ENCODE measurements at places on chromosomes 2 and 18.
A peak's percentile ranks its signal among the peaks of the same experiment; 100 is the strongest.

DNA sequence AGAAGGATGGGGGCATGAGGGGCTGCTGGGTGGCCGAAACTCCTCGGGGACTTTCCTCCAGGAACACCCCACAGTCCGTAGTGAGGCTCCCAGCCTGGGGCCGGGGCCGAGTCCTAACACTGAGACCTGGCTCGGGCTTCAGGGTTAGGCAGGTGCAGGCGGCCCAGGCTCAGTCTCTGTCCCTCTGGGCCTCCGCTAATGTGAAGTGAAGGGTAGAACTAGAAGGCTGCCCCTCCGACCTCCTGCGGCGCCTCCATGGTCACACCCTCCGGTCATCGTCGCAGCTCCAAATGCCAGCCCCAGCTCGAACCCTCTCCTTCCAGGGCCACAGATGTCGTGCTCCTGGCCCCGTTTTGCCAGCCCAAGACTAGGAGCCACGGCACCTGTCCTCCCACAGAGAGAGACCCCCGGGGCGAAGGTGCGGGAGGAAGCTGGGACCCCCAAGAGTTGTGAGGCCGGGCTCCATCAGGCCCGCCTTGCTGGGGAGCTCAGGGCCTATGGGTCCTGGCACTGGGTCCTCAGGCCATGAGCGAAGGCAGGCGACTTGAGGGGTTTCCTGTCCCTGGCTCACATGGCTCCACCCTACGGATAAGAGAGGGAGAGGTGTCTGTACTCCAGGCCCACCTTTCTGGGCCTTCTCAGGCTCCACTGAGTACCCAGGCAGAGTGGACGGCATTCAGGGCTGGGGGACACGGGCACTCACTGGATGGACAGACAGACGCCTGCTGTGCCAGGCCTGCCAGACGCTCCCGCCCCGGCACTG lies 797 bp downstream of the ANO7 start:
- no peak for DNase-seq

DNA sequence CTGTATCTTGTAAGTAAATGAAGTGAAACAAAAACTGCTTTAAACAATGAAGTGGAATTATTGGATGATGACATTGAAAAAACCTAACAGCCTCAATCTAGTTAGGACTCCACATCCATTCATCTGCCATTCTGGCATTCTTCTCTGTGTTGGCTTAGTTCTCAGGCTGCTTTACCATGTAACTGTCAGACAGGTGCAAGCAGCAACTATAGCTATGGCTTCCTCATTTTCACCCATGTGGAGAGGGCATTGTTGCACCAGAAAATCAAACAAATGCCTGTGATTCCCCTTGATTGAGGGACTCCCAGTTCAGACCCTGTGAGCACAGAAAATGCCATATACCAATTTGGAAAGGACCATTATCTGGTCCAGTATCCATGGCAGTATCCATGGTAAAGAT lies 129.5 kb upstream of the NYAP2 start:
- no peak for DNase-seq

GRCh38 chr18:59189746-59190145 lies 30.2 kb upstream of the GRP start:
- DNase-seq, result no peak

GRCh38 chr2:210503001-210503623 lies 26.6 kb upstream of the LANCL1 start:
- DNase-seq, result no peak

GRCh38 chr18:8359076-8359475 lies 250.2 kb upstream of the RAB12 start:
- DNase-seq, result no peak

GRCh38 chr2:218806346-218806978 lies 24.5 kb downstream of the CYP27A1 start:
- no peak for DNase-seq

- no peak for DNase-seq
Measured at GRCh38 chr18:28801876-28802275, 624.9 kb upstream of the CDH2 start.

GRCh38 chr2:36605273-36605672 lies 7.3 kb upstream of the FEZ2 start:
- no peak for DNase-seq

DNA sequence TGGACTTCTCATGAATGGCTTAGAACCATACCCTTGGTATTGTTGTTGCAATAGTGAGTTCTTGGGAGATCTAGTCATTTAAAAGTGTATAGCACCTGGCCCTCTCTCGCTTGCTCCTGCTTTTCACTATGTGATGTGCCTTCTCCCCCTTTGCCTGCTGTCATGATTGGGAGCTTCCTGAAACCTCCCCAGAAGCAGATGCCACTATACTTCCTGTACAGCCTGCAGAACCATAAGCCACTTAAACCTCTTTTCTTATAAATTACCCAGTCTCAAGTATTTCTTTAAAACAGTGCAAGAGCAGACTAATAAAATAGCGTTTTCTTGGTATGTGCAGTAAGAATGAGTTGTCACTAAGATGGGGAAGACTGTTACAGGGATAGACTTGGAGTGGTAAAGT lies 31.6 kb downstream of the BAZ2B start:
- no peak for DNase-seq

DNA sequence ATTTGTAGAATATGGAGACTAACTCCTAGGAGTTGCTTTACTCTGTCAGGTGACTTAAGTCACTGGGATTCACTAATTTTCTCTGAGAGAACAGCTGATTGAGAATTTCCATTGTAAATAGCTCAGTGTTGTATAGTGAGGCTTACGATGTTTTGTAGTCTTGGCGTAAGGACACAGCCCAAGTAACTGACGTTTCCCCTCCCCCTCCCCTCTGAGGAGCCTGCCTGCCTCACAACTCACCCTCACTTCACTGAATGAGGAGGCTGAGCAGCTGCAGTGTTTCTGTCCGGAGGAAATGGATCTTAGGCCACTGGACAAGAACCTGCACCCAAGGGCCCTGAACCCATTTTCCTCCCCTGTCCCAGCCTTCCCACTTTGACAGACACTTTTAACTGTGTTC lies 264.6 kb downstream of the PHLPP1 start:
- DNase-seq, result no peak

DNA sequence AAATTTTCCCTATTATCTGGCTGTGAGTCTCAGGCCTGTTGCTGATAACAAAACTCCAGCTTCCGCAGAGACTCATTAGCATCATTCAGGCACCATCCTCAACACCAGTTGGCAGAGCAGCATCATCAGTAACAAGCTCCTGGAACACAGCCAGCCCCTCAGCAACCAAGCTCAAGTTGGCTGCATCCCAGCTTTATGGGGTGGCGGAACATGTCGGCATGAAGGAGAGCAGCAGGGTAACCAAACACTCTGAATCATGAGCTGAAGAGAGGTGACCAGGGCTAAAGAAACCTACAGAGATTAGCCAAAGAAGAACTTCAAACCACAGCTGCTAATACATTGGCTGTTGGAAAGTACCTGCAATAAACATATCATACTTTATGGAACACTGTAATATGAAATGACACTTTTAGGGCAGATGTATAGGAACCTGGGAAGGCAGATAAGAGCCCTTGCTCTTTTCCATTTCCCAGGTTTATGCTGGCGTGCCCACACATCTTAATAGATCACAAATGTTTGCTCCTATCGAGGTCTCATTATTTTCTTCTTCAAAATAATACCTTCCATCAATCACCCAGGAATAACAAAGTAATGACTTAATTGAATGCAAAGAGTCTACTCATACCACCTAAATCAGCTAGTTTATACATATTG lies 63.8 kb downstream of the PDE11A start:
- no peak for DNase-seq

DNA sequence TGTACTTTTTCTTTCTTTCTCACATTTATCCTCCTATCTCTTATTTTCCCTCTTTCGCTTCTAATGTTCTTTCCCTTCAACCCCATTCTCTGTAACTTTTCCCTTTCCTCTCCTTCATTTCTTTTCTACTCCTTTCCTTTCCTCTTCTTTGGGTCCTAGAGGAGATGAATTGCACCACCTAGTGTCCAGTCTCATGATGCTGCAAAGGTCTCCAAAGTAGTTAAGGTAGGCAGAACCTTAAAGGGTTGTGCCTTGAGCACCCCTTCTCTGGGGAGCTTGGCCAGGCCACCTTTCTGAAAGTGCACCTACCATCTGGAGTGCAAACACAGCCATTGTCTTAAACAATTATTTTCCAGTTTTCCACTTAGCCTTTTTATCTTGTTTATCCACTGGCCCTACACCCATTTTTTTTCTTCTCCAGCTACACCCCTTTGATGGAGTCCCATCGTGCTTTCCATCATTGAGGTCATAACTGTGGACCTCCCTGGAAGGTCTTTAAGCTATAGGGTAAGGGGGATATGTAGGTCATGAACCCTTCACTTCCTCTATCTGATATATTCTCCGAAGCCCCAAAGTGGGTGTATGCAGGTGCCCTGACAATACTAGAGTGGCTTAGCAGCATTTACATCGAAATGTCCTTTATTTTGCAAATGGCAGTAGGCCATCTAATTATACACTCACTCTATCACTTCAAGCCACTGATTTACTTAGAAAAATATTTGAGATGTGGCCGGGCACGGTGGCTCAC lies 155.9 kb downstream of the ESCO1 start:
- no peak for DNase-seq

- DNase-seq, result no peak
Measured at GRCh38 chr2:127707890-127708648, 6.8 kb downstream of the SFT2D3 start.

DNA sequence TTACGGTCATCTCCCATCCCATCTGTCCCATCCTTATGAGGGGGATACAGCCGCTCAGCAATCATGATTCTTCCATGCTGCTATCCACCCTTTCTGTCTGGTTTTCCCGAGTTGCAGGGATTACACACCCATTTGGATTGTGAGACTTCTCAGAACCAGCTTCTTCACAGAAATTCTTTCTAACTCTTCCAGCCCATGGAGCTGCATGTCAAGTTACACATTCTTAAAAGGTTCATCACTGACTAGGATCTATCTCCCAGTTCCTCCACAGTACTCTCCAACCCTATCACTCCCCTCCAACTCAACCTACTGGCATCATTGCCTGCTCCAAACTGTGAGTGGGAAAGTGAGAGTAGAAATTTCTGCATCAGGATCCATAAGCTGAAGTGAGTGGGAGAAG lies 558.2 kb upstream of the TNP1 start:
- no peak for DNase-seq

GRCh38 chr18:77108001-77108692 lies 24.4 kb downstream of the MBP start:
- DNase-seq, result peak; percentile 60

DNA sequence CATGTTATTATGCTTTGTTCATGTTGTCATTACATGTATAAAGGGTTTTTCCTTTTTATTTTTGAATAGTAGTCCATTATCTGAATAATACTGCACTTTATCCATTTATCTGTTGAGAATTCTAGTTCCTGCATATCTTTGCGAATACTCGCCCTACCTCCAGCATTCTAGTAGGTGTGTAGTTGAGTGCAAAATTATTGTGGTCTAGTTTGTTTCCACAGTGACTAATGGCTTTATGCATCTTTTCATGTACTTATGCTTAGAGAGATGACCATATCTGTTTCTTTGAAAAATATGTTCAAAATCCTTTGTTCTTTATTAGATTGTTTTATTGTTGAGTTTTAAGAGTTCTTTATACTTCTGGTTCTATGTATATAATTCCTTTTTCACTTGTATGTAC lies 48.8 kb downstream of the EIF5B start:
- no peak for DNase-seq

- DNase-seq, result no peak
Measured at GRCh38 chr18:41828137-41828536, 126.9 kb upstream of the PIK3C3 start.

GRCh38 chr2:85130407-85130806 lies 2.8 kb upstream of the TCF7L1 start:
- DNase-seq, result no peak

DNA sequence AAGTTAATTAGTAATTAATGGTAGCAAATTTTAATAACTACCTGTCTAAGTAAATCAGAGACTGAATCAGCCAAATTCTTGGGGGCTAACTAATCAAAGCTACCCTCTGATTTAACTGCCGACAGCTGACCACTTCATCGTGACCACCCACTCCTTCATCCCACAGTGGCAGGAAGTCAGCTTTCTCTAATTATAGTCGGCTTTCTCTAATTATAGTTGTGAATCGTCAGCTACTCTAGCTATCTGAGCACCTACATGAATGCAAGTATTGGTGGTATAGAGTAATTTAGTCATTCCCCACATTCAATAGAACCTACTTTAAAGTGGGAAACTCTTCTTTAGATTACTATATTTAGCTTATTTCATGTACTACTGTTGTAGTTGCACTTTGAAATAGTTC lies 185.5 kb downstream of the PTGR3 start:
- DNase-seq, result no peak

- DNase-seq, result no peak
Measured at GRCh38 chr2:205835251-205835791, 153.0 kb downstream of the NRP2 start.

GRCh38 chr18:60965856-60966255 lies 367.4 kb upstream of the CDH20 start:
- no peak for DNase-seq

- no peak for DNase-seq
Measured at GRCh38 chr2:12697617-12698016, 19.1 kb upstream of the TRIB2 start.

GRCh38 chr2:190210471-190210870 lies 109.2 kb downstream of the HIBCH start:
- no peak for DNase-seq

DNA sequence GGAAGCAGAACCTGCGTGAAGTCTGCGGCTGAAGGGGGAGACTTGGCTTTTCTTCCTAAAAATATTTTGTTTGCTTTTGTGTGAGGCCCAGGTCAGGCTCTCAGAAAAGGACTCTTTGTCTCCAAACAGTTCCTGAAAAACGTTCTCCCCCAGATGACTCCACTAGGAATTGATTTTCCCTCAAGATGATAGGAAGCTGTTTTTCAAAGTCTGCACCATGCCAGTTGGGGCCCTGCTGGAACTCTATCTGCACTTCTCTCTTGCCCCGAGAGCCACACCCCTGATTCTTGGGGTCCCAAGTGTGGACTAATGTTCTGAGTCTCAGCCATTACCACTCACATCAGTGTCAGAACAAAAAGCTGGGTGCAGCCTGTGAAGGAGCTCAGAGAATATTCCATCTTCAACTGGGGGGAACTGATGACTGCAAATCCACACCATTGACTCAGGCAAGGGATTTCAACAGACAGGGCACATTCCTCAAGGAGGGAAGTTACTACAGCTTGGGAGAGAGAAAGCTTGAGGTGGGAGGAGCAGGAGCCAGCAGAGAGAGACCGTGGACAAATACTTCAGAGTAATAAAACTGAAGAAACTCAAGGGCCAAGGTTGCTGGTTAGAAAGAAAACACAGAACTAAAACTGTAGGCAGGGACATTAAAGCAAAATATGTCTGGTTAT lies 768.3 kb downstream of the RNF144A start:
- no peak for DNase-seq

GRCh38 chr18:54149078-54149697 lies 75.3 kb downstream of the MBD2 start:
- peak; percentile 41 for DNase-seq

DNA sequence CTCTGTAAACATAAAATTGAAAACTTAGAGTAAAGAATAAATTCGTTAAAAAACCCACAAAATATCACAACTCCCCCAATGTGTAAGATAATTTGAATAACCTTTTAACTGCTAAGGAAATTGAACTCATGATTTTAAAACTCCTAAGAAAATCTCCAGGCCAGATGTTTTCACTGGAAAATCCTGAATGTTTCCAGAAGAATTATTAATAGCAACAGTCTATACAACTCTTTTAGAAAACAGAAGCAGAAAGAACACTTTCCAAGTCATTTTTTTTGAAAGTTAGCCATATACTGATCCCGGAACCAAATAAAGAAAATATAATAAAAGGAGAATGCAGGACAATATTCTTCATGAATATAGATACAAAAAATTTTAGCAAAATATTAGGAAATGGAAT lies 165.6 kb downstream of the ACOXL start:
- DNase-seq, result no peak

- DNase-seq, result no peak
Measured at GRCh38 chr18:23992089-23992940, 22.2 kb upstream of the TTC39C start.

GRCh38 chr2:41924709-41925408 lies 123.0 kb upstream of the PKDCC start:
- DNase-seq, result no peak
